ENCODE measurements at places on chromosomes 2 and 18.

GRCh38 chr2:99488539-99489062 is 1.2 kb downstream of the REV1 start:
- DNase-seq = peak; percentile 45

- no peak for DNase-seq
Measured at GRCh38 chr2:218024871-218025270, 22.1 kb upstream of the TNS1 start.

- DNase-seq = no peak
Measured at GRCh38 chr2:88602022-88602421, 25.2 kb downstream of the EIF2AK3 start.

DNA sequence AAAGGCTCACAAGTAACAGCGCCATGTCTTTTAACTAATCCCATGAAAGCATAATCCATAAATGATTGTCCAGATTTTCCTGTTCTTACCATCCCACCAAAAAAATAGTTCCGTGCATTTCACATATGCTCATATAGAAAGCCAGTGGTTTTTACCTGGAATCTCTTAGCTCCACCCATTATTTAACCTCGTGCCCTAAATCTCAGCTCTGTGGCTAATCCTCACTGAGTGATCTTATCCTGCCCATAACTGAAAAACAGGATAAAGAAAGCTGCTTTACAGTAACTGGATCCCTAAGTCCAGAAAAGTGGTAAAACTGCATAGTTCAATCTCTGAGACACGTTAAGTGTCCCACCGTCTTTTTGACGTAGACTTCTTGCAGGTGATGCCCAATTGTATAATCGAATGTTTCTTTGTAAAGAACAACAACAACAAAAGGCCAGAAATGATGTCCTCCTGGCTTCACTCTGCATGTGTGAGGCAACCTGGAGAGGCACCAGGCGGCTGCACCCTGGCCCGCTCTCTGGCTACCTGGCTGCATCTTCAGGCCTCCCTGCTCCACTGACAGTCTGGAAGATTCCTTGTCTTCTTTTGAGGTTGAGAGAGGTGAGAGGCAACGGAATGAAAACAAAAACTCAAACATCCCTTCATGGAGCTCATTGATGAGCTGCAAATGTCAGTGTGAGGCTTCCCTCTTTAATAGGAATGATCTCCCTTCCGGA is 38.6 kb downstream of the FEZ2 start:
- DNase-seq = no peak

DNA sequence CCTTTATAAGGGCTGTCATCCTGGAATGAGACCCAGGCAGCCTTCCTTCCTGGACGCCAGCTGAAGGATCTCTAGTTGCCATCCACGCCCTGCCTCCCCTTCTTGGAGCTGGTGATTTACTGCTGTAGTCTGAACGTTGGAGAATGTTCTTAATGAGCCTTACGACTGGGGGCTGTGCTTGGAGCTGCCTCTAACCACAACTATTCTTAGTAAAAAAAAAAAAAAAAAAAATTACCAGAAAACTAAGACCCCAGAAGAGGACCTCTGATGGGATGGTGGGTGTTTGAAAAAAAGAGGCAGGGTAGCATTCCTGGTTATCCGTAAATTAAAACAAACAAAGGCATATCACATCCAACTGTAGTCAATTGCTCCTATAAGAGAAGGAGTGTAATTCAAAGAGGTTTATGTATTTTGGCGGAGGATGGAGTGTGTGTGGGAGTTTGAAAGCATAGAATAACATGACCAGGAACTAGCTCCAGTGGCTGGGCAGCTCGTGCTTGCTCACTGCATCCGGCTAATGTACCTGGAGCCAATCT is 105.4 kb downstream of the QPCT start:
- DNase-seq = peak; percentile 78
